T-helper 1 cell (primary cell): ENCODE measurements at places on chromosomes 1 and 21.

DNA sequence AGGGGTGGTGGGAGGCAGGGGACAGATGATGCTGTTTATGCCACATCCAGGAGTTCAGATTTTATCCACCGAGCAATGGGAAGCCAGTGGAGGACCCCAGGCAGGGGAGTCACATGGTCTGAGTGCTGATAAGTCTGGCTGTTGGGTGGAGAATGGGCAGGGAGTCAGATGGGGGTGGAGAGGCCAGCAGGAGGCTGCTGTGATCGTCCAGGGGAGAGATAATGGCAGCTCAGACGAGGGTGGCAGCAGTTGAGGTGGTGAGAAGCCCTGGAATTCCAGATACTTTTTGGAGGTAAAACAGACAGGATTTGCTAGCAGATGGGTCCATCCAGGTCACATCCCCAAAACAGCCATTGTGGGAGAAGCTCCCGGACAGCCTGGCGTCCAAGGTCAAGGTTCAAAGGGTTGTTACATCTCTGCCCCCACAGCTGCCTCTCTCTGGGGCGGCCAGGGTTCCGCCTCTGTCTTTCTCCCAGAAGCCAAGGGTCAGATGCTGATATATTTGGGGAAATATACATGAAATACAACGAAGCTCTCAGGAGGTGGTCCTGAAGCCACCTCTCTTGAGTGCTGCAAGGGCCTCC, 252.1 kb upstream of the TMEM51 start:
- no peak for DNase-seq

- DNase-seq, result no peak
These were observed 21.8 kb downstream of the VTCN1 start for GRCh38 chr1:117188816-117189437.

GRCh38 chr1:167669209-167670124, 39.4 kb downstream of the RCSD1 start:
- no peak for DNase-seq

GRCh38 chr1:74468982-74469603, 43.3 kb downstream of the LRRC53 start:
- DNase-seq, result no peak

- DNase-seq, result no peak
These were observed 52.0 kb upstream of the GADD45A start for GRCh38 chr1:67632811-67633655.

- peak; percentile 42 for DNase-seq
These were observed 777 bp downstream of the LRRC41 start for GRCh38 chr1:46302641-46303037.

- DNase-seq, result no peak
These were observed 99.1 kb downstream of the MT1HL1 start for GRCh38 chr1:236904892-236905741.

DNA sequence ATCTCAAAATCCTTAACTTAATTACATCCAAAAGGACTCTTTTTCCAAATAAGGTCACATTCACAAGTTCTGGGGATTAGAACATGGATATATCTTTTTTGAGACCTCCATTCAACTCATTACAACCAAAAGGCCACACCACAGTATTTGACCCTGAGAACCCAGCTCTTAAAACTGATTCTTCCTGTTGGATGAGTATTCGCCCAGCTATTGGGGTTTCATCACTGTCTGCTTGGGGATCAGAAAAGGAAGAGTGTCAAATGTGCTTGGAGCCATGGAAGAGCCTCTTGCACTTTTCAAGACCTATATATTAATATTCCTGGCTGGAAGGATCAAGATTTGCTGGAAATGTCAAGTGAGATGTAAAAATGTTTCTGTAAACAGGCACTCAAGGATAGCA, 5.4 kb upstream of the TINAGL1 start:
- no peak for DNase-seq

GRCh38 chr1:1358433-1359271, at the start of gene MXRA8:
TSS of gene MXRA8 (minus strand) at chr1:1358555. CDS start at chr1:1358504, 51 bp downstream.
- DNase-seq, result peak; percentile 11

DNA sequence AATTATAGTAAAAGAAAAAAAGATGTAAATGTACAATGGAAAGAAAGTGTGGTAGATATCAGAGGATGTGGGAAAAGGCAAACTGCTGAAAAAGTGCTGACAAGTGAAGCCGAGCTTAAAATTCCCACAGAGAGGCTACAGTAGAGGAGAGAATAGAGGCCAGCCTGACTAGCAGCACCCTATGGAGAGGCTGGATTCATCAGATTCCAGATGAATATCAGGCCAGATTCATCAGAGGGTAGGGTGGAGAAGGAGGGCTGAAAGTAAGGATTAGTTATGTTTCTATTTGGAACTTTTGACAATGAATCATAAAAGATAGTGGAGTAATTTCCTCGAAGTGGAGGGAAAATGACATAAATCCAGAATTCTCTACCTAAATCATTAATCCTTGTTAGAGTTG, 60.4 kb upstream of the NEK7 start:
- DNase-seq, result no peak

DNA sequence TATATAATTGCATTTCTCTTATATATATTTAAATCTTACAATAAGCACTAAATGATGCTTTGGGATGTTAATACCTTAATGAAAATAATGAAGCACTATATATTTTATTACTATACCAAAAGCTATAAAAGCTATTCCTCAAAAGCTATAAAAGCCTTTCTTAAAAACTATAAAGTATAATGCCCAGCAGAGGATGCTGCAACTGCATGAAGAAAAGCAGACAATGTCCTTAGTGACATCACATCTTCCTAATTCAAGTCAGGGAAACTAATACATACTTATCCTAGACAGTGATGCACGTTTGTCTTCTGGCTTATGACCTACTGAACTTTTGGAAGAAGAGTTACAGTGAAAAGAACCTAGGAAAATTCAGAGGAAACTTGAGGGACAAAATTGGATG, 13.6 kb upstream of the C1orf185 start:
- no peak for DNase-seq

- DNase-seq, result no peak
These were observed 8.1 kb upstream of the TRIM67 start for GRCh38 chr1:231153726-231154125.

GRCh38 chr1:40739455-40740008, 44.1 kb upstream of the KCNQ4 start:
- no peak for DNase-seq

- DNase-seq, result no peak
These were observed 122.1 kb upstream of the KAZN start for GRCh38 chr1:14476170-14476955.

DNA sequence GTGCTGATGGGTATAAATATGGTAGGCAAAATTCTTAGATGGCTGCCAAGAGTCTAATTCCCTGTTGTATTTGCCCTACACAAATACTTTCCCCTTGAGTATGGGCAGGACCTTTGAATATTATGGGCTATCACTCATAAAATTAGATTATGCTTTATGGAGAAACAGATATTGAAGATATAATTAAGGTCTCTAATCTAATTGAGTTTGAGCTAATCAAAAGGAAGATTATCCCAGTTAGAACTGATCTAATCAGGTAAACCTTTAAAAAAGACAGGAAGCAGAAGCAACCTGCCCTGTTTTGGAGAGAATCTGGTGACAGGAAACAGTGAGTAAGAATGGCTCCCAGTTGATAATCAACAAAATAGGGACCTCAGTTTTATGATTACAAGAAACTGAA, 609.0 kb upstream of the PRMT6 start:
- no peak for DNase-seq

- no peak for DNase-seq
These were observed 2.4 kb downstream of the PLPP3 start for GRCh38 chr1:56576880-56577405.

DNA sequence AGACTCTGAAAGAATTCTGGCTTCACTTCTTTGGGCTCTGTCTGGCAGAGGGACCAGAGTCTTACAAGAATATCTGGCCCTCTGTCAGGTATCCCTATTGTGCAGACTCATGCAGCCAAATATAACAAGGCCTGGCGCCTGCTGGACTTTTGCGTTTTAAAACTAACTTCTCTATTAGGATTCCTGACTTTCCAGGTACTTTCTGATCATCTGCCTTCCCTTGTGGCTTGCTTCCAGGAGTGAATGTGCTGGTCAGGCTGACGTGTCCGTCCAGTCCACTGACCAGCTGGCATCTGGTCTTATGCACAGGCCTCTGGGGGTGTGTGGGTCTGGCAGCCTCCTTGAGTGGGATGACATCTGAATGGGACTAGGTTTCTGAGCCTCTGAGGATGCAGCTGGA, 8.6 kb upstream of the RAB29 start:
- DNase-seq, result no peak

GRCh38 chr1:2384941-2385481, 6.3 kb downstream of the MORN1 start:
- DNase-seq, result peak; percentile 10

- no peak for DNase-seq
These were observed 60.5 kb downstream of the CAPN9 start for GRCh38 chr1:230807561-230808280.

GRCh38 chr1:981955-982558, at the start of gene PERM1:
TSS of gene PERM1 (minus strand) at chr1:982093. CDS start at chr1:981029, 1,064 bp downstream.
- no peak for DNase-seq

- peak; percentile 30 for DNase-seq
These were observed 14.3 kb downstream of the QSOX1 start for GRCh38 chr1:180168786-180169639.

DNA sequence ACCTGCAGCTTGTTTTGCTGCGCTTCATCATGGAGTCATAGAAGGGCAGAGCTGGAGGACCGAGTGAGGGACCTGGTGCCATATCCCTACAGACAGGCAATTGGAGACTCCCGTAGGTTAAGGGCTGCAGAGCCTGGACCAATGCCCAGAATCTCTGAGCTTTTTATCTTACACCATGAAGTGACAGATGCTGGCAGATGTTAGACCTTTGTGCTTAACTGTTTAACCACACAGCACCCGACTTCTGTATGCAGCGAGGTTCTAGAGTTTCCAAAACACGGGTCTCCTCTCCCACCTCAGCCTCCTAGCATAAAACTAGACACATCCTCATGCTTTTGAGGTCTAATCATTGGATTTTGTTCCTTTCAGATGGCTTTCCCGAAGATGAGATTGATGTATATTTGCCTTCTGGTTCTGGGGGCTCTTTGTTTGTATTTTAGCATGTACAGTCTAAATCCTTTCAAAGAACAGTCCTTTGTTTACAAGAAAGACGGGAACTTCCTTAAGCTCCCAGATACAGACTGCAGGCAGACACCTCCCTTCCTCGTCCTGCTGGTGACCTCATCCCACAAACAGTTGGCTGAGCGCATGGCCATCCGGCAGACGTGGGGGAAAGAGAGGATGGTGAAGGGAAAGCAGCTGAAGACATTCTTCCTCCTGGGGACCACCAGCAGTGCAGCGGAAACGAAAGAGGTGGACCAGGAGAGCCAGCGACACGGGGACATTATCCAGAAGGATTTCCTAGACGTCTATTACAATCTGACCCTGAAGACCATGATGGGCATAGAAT, 47.6 kb downstream of the B3GALT5 start:
- no peak for DNase-seq

DNA sequence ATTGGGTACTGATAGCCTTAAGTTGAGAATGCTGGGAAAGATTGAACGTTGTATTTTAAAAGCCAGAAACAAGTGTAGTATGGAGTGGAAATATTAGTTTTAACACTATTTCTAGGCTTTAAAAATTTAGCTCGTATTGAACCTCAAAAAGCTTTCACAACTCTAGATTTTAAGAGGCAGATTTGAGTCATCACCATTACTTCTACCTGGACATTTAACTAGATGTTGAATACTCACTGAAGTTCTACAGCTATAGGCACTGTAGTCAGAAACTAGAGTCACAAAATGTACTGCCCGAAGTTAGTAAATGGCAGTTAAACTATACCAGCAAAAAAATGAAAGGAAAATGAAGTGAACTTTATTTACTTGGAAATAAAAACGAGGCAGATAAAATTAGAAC, 96.5 kb downstream of the NEK7 start:
- no peak for DNase-seq

- no peak for DNase-seq
These were observed 51.3 kb upstream of the PRELP start for GRCh38 chr1:203424285-203424684.

DNA sequence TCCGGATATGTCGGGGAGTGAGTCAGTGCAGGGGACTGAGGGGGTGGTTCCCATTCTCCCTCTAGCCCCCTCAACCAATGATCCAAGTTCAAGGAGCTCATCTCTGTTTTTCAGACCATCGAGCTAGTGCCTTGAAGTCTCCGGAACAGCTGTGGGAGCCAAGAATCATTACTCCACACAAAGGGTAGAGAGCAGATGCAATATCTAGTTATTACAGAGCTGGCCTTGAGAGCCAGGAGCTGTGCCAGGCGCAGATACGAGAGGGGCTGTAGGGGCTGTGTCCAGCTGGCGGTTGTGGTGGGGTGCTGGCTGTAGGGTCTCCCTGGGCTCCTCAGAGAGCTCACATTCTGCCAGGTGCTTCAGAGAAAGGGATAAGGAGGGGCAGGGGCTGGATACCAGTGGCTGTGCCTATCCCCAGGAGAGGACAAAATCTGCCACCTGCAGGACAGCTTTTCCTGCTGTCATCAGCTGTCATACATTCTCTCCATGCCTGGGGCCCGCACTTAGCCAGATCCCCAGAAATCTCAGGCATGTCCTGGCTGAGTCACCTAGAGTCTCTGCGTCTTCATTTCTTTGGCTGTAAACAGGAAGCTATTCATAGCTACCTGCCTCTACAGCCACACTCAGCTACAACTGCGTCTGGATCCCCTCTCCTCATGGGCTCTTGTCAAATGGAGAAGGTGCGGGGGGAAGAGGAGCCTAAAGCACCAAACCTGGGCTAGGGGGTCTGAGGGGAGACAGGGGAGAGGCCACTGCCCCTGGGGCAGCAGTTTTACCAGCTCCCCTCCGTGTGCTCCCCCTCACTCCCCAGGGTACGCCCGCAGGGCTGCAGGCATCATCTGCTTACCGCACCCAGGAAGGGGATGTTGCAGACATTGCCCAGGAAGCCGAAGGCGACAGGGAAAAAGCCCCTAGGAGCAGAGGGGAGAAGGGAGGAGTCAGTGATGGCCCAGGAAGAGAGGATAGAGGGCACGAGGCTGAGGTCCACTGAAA, 2.4 kb upstream of the KISS1 start:
- no peak for DNase-seq

GRCh38 chr1:208951908-208952307, 631.6 kb upstream of the CAMK1G start:
- DNase-seq, result no peak

GRCh38 chr1:224438989-224439388, 4.4 kb upstream of the WDR26 start:
- no peak for DNase-seq

GRCh38 chr1:169364948-169365347, 2.6 kb downstream of the NME7 start:
- no peak for DNase-seq

DNA sequence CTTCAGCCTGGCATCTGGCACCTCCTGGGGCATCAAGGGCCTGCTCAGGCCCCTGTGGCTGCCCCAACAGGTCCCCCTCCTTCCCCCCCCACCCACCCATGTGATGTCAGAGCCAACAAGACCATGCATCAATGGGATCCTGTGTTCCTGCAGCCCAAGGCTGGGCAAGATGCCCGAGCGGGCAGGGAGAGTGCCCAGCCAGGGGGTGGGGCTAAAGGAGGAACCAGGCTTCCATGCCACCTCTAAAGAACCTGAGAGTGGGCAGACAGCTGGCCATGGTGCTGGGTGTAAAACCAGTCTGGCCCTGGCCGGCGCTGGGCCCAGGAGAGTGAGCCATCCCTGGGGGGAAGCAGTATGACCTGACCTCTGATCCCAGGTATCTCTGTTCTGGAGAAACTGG, 7.6 kb downstream of the COL16A1 start:
- DNase-seq, result no peak

- DNase-seq, result no peak
These were observed 108.1 kb upstream of the BACE2 start for GRCh38 chr21:41059871-41060270.
